Stimulated activated CD4-positive, alpha-beta T cell treated with anti-CD3 and anti-CD28 coated beads, TNF-alpha, amount 100 ng/mL, for 24 hours (primary cell): ENCODE measurements at places on chromosomes 1 and 21.
A peak's percentile ranks its signal among the peaks of the same experiment; 100 is the strongest.

- no peak for DNase-seq
Measured at GRCh38 chr21:42650033-42650370, 3.4 kb upstream of the PDE9A start.

DNA sequence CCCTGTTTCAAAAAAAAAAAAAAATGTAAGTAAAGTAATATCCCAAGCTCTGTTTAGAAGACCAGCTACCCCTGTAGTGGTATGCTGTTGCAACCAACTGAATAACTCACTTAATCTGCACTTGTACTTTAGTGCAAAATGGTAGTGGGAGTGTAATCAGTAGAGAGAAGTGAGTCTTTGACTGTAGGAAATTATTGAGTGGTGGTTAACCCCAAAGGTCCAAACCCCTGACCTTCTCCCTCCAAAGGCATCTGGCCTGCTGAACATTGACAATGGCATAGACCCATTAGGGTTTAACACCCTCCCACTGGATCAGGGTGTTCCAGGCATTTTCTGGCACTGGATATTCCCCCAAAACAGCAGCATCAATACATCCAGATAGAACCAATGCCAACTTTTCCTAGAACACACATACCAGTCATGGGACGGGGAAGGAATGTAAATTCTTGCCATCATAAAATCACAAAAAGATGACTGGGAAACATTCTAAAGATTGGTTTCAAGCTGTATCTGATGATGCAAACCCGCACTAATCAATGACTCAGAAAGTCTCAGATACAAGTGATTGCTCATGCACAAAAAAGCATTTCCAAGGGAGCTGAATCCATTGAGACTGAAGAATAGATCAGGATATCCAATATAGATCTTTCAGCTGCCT lies 110.3 kb downstream of the MRPL39 start:
- DNase-seq: no peak

DNA sequence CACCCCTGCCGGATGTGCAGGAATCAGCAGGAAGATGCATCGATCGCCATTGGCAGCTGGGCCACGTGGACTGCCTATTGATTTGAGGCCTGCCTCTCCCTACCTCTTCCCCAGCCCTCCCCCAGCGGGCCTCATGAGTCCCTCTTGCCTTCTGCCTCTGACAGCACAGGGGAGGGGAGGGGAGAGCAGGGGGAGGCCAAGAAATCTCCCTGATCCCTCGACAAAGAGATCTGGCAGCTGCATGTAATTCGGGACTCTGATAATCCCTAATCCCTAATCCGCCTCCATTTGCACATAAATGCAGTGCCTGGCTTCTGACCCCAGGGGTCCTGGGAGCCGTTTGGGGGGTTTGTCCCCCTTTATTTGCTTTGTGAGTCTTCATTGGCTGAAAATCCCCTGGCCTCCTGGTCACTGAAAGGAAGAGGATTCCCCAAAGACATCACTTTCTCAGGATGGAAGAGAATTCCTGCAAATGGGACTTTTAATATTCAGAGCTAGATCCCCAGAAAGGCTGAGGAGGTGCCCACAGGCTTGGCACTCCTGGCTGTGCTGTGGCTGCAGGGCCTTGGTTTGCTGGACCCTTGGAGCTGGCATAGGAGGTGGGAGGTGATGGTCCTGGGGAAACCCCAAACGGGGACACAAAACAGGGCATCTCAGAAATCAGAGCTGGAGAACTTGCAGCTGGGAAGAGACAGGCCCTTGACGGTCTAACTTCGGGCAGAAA lies 239.4 kb upstream of the POU3F1 start:
- no peak for DNase-seq

GRCh38 chr1:37033355-37034101 lies 787 bp downstream of the GRIK3 start:
- no peak for DNase-seq

GRCh38 chr1:170544624-170545023 lies 12.7 kb downstream of the GORAB start:
- DNase-seq: no peak

DNA sequence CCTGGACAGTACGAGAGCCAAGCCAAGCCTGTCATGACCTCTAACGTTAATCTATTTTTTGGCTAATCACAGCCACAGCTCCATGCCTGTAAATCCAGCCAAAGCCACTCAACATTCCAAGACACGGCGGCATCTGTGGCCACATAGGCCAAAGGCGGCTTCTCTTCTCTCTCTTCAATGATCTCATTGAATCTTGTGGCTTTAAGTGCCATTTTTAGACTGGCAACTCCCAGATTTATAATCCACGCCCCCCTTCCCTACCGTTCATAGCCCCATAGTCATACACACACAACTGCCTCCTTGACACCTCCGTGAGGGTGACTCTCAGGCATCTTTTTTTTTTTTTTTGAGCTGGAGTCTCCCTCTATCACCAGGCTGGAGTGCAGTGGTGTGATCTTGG lies 5.7 kb upstream of the SELENON start:
- DNase-seq: no peak

GRCh38 chr1:44829506-44830384 lies 13.3 kb downstream of the PTCH2 start:
- DNase-seq: no peak

DNA sequence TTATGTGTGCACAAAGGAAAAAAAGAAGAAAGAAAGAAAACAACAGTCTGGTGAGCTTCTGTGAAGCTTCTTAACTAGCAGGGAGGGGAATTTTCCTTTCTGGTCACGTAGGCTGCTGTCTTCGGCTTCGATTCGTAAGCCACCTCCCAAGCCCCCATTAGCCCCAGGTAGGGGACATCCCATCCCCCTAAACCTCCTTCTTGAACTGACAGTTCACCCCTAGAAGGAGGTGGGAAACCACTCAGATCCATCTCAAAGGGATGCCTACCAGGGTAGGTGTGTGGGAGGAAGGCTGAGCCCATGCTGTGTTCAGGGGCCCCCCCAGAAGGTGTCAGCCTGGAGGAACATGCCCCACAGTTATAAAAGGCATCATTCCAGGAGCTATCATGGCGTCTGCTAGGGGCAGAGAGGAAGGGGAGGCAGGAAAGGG lies 25.8 kb downstream of the CD247 start:
- DNase-seq: peak; percentile 52

DNA sequence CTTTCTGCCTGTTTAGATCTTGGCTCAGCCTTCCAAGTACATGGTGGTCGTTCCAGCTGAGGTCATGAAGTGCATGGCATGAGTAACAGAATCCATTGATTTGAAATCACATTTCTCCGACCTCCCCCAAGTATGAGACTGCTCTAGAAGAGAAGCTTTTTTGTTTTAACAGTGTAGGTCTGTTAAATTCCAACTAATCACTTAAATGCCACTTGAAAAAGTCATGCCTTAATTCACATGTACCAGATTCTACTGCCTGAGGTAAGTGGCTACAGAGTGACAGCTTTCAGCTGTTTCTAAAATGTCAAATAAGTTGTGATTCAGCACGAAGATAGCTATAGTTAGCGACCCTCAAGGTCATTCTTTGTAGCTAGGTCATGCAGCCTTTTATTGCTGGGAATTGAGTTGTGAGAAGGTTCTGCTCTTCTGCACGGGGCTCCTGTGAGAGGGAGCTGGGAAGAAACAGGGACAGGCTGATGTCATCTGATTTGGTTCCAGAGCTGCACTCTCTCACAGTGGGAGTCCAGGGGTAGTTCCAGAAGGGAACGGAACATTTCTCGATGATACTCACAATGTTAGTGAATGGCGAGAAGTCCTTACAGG lies 112.7 kb downstream of the VPS13D start:
- no peak for DNase-seq

GRCh38 chr1:15407580-15407979 lies 2.1 kb upstream of the EFHD2 start:
- no peak for DNase-seq

DNA sequence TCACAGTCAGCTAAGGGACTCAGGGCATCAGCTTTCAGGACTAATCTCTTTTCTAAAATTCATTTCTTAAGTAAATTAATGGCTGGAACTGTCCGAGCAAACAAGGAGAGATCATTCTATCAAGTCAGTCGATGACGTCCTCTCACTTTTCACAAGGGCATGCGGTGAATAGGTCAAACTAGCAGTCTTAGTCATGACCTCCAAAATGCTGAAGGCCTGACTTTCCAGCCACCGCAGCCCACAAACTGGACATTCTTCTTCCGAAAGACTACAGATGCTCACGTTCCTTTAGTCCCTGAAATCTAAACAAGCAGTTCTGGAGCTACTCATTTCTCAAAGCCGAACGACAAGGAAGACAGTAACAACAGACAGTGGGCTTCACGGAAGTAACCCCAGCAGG lies 127.9 kb downstream of the TIAM1 start:
- DNase-seq: no peak

DNA sequence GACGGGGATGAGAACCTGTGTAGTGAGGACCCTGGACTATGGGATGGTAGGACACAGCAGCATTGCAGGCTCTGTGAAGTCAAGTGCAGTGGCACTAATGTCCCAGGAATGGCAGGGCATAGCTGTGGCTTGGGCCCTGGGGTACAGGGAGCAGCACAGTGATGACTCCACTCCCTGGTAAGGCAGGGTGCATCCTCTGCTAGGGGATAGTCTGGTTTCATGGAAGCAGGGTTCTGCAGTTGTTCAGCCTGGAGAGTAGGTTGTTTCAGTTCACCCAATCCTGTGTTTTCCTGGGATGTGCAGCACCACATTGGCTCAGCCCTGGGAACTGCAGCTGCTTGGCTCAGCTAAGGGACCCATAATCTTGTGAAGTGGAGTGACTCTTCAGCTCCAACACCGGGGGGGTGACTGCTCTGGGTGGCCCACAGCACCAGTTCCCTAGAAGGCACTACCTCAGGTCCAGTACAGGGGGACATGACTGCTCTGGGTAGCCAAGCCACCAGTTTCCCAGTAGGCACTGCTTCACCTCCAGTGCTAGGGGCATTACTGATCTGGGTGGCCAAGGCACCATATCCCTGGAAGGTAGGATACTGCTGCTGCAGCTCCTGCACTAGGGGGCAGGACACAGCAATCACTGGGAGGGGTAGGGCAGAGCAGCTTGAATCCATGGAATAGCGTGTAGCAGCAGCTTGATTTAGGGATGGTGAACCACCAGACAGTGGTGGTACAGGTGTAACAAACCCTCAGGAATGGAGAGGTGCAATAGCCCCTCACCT lies 15.3 kb upstream of the C1orf185 start:
- no peak for DNase-seq

- no peak for DNase-seq
Measured at GRCh38 chr1:232283864-232284263, 346.1 kb downstream of the SIPA1L2 start.

DNA sequence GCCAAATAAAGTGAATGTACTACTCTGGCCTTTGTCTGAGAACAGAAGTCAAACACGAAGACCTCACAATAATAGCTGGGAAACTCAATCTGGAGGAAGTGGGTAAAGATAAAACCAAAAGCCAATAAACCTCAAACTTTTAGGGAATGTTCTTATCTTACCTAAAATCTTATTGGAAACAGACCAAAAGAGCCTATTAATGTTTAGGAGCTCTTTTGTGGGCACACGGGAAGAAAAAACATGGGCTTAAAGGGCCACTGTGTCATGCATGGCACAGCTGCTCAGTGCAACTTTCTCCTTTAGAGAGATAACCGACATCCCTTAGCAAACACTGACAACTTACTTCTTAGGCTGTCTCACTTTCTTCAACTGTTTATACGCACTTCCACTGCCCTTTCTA lies 16.1 kb downstream of the EIF2B3 start:
- DNase-seq: no peak
